ENCODE measurements at places on chromosomes 3 and 15.

- DNase-seq = no peak
These were observed 1.2 kb upstream of the SHISA5 start for GRCh38 chr3:48505146-48505545.

GRCh38 chr3:100825574-100825973 is 116.3 kb downstream of the TFG start:
- no peak for DNase-seq

- DNase-seq = no peak
These were observed 7.3 kb downstream of the SHOX2 start for GRCh38 chr3:158098834-158099424.

GRCh38 chr3:149207475-149207874 is 14.2 kb downstream of the CP start:
- no peak for DNase-seq

GRCh38 chr15:51262463-51262862 is 75.9 kb downstream of the CYP19A1 start:
- DNase-seq = no peak

- no peak for DNase-seq
These were observed 44.6 kb downstream of the SH3BP5 start for GRCh38 chr3:15287565-15288330.

GRCh38 chr15:67504796-67505195 is 16.1 kb upstream of the C15orf61 start:
- DNase-seq = no peak

- DNase-seq = no peak
These were observed 204.3 kb upstream of the ALCAM start for GRCh38 chr3:105162448-105162847.

All from right kidney (tissue), 9 donors.